ENCODE measurements at places on chromosomes 5 and 9.

DNA sequence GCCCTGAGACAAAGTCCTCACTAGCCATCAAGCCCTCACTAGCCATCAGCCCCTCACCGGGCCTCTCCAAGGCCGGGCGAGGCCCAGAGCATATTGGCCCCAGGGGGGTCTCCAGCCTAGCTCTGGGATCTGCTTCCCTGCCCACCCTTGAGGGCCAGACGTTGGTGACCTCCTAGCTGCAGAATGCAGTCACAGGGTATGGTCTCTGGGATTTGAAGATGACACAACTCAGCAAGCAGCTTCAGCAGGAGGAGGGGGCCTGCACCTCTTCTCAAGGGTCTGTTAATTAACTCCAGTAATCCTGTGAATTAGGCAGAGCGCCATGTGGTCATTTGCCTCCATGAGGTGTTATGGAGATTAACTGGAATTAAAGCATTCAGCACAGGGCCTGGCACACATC, 116.9 kb upstream of the SPOCK1 start:
- DNase-seq, result no peak

DNA sequence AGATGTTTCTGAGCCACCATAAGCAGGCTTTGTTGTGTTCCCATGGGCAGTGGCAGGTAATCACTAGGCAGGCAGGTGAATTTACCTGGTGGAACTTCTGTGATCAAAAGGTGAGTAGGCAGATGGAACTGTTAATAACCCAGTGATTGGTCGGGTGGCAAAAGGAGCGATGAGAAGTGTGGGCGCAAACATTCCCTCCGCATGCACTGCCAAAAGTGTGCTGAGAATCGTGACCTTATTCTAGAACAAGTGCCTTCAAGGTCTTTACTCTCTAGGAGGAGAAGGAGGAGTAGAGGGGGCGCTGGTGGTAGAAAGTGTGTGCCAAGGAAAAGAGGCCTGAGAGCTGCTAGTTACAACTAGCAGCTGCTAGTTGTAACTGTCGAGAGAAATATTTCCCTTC, 3.3 kb downstream of the OTULINL start:
- DNase-seq, result no peak

DNA sequence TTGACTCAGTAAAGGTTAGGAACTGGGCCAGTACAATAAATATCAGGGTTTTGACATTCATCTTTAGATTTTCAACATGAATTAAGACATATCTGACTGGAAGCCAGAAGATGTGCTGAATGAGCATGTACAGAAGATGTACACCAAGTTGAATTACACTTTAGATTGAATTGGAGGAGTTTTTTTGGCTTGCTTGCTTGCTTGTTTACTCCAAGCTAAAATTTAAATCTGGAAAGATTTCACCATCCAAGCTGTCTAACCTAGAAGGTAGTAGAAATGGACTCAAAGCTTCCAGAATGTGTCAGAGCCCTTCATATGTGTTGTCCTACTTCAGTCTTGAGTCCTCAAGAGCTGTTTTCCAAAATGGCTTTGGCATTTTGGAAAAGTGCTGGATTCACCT, 49.0 kb upstream of the FCHO2 start:
- DNase-seq, result no peak

- DNase-seq, result no peak
Observed at GRCh38 chr5:90381213-90381929, 28.2 kb downstream of the CETN3 start.

DNA sequence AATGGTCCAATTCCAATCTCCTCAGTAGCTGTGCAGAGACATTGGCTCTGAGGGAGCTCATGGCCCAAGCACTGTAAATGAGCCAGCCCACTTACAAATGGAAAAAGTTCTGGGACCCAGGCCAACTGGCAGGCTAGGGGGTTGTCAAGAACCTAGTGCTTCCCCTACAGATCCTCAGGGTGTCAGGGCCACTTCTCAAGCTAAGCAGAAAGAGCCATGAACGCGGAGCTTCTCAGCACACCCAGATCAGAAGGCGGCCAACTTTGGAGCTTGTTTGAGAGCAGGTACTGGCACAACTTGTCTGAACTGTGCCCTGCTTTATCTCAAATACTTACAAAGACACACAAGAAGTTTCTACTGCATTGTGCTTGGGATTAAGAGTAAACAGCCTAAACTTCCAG, 17.5 kb downstream of the TLE1 start:
- no peak for DNase-seq

GRCh38 chr9:32590898-32591297, 17.9 kb upstream of the NDUFB6 start:
- DNase-seq, result no peak

DNA sequence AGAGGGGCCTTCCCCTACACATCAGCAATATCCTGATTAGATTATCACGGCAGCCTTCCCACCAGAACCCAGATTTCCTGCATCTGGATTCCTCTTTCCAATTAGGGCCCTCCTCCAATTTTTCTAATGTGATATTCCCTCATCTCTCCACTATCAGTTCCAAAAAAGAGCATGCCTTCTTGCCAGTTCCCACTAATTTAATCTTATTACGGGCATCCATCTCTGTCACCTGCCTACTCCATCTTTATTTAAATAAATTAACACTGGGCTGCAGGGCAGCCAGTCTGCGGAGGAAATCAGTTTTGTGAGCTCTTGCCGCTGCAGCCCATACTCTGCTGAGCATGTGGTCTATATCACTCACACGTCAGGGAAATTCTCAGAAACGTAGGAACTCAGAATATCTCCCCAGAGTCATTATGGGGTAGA, 16.6 kb upstream of the FBP2 start:
- no peak for DNase-seq

DNA sequence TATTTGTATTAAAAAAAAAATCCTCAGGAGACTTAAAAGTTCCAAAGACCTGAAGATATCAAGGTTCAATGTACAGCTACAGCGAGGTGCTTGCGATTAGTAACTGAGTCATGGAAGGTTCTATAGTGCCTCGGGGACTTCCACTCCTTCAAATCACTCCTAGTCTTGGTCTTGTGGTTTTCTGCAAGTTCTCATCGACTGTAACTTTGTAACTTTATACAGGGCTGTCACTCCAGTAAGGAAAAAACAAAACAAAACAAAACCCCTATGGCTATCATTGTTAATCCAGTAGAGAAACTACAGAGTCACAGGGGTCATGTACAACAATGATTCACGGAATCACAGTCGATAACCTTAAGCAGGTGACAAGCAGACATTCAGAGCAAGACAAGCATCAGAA, 39.8 kb upstream of the SELENOP start:
- no peak for DNase-seq

GRCh38 chr5:9431496-9432258, 114.2 kb downstream of the SEMA5A start:
- no peak for DNase-seq

DNA sequence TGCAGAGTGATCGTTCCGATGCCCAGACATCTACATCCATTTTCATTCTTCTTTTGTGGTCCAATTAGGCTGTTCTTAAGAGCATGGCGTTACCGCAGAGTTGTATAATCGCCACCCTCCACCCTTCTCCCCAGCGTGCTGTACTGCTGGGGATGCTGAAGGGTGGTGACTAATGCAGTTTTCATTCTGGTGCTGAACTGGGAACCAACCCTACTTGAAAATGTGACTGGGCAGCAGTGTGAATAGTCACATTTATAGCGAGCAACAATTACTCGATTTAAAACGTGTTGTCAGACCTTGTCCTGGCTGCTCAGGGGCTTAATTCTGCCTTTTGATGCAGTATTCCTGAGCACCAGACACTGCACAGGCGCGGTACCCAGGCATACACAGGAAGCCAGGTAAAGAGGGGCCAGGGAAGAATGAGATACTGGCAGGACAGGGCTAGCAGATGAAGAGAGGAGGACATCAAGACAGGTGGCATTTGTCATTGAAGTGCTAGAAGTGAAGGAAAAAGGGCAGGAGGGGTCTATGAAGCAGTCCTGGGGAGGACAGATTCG, 719 bp upstream of the ISCA1 start:
- DNase-seq, result no peak

DNA sequence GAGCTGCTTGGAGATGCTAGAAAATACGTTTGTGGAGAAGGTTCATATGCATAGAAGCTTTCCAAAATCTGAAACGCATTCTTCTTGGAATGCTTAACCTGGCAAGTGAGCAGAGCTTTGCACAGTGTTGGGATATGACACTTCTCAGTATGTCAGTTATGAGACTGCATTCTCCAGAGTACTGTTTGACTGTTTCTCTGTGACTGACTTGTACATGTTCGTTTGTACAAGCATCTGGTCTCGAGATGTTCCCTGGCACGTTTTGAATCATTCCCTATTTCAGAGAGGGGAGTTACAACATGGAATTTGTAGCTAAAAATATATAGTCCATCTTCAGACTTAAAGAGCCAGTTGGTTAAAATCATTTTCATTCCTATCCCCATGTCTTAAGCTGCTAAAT, 272.4 kb downstream of the ARRDC3 start:
- no peak for DNase-seq

GRCh38 chr5:179408611-179409010, 63.4 kb upstream of the ADAMTS2 start:
- no peak for DNase-seq

- DNase-seq, result no peak
Observed at GRCh38 chr5:36855141-36855495, 21.5 kb upstream of the NIPBL start.

DNA sequence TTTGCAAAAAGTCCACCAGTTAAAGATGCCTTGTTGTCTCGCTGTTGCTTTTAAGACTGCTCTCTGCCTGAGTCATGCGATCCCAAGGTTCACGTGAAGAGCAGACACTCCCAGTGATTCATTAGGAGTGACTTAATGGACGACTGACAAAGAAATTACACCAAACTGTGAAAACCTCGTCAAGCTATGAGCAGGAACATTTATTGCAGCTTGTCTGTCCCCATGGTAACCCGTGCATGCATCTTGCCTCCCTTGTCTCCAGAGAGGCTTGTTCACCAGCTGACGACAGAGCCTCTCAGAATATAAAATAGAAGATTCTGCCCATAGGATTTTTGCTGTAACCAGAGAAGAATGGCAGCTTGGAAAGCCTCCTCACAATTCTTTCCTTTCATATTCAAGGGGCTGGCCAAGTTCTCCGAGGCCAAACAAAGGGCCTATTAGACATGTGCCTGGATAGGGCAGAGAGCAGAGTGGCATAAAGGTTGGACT, 352.7 kb downstream of the SPOCK1 start:
- DNase-seq, result peak; percentile 72

DNA sequence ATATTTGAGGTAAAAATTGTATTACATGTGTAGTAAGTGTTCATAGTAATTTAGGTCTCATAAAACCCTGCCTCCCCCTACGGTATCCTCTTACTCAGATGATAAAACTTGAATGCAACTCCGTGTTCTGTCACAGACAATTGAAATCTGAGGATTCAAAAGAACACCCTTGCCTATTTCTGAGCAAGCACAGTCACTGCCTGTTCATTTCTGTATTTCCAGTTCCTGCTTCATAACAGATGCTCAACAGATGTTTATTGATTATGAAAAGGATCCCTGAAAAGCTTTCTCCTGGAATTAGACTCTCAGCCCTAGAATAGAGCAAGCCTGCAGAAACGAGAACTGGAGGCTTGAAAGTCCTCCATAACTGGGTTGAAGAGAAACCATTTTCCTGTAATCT, 144.1 kb upstream of the SPEF2 start:
- no peak for DNase-seq

DNA sequence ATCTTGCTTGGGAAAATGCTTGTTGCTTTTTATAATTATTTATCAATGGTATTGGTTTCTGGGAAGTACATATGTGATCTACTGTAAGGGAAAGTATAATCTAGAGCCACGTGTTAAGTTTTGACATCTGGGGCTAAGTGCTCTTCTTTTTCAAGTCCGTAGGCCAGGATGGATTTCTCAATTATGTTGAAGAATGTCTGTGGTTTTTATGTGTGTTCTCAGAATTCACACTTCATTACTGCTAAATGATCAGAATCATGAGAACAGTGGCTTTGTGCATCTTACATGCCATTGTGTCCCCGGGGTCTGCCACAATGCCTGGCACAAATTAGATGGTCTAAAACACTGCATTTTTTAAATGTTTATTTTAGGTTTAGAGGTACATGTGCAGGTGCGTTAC, 14.5 kb upstream of the AUH start:
- DNase-seq, result no peak

DNA sequence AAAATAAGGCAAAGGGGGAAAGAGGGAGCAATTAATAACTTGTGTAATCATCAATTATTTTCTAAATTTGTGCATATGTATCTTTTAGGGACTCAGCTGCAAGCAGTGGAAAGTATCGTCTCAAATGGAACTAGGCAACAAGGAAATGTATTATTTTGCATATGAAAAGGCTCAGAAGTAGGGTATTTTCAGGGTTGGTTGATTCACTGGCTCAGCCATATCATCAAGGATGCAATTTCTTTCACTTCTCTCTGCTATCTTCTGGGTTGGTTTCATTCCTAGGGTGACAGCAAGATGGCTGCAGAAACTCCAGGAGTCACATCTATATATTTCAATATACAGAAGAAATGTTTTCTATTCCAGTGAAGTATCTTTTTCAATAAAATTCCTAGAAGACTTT, 509.8 kb downstream of the DMAC1 start:
- no peak for DNase-seq

DNA sequence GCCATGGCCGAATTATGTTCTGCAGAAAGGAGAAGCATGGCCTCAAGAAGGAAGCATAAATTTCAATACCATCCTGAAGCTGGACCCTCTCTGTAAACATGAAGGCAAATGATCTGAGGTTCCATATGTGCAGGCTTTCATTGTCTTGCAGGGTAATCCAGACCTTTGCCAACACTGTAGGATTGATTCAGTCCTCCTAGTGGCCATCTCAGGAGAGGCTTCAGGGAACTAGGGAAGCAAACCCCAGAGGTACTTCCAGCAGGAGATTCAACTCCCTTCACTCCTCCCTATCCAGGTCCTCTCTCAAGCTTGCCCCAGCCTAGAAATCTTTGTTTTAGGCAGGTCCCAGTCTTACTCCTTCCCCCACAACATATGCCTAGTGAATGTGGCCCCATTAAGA, 99.3 kb upstream of the HCN1 start:
- DNase-seq, result no peak

Measured in HAP-1 (cell line).